Astrocyte (in vitro differentiated cells and primary cell): ENCODE measurements at places on chromosomes 1 and 21. TPM values are rescaled to one million over a fixed set of nuclear protein-coding genes. Genes with fewer than 3 reads are reported as not detected.

THRAP3 gene
- 109 and 110 TPM in 2 replicates for total RNA-seq

DMRTA2 gene
- not detected in 2 replicates for total RNA-seq

NLRP3 gene
- 0.09 and 0.12 TPM in 2 replicates for total RNA-seq

FALEC gene
- 0.43 TPM in 1 of 2 replicates, not detected in the other for total RNA-seq

VHLL gene
- total RNA-seq, result 0.34 TPM in 1 of 2 replicates, not detected in the other

C4BPA gene
- total RNA-seq, result not detected in 2 replicates

LEMD1 gene
- 2.5 and 3.1 TPM in 2 replicates for total RNA-seq

OLFML2B gene
- 14.7 and 22.9 TPM in 2 replicates for total RNA-seq

RAB3B gene
- 40.0 and 49.2 TPM in 2 replicates for total RNA-seq

CCDC30 gene
- total RNA-seq, result 2.2 and 2.5 TPM in 2 replicates

INSRR gene
- 0.05 TPM in 1 of 2 replicates, not detected in the other for total RNA-seq
